ENCODE measurements at places on chromosomes 5 and 9.

GRCh38 chr9:32728181-32728580 is 55.2 kb upstream of the TMEM215 start:
- DNase-seq: no peak

- no peak for DNase-seq
Observed at GRCh38 chr5:102711525-102712385, 43.4 kb upstream of the PAM start.

GRCh38 chr9:6681957-6682501 is 36.5 kb upstream of the GLDC start:
- DNase-seq: no peak

- no peak for DNase-seq
Observed at GRCh38 chr5:57262541-57262940, 88.7 kb downstream of the GPBP1 start.

DNA sequence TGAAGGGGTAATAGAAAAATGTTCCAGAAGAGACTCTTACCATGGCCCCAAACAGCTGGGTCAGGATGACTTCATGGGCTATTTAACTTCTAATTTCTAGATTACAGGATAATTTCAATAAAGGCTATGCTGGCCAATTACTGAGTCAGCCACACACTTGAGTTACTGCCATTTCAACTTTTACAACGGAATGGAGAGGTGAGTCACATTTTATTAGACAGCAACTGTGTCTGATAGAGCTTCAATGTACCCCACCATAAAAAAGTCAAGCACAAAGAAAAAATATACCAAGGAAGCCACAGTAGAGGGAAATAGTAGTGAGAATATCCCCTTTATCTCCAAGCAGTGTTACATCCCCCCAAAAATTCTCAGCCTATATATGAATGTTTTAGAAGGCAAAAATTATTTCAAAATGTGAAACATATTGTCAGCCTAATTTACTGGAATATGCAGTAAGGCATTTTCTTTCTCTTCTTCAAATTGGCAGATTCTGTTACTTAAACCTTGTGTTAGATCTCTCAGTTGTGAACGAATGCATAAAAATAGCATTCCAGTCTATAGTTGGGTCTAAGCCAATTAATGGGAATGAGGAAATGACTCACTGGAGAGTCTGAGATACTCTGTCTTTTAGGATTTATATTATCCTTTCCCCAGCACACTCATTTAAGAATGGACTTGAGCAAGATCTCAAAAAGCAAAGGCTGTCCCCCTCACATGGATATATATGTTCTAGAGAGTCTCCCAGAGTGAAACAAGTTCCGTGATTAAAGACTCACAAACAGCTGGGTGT is 47.1 kb upstream of the RAI14 start:
- no peak for DNase-seq

DNA sequence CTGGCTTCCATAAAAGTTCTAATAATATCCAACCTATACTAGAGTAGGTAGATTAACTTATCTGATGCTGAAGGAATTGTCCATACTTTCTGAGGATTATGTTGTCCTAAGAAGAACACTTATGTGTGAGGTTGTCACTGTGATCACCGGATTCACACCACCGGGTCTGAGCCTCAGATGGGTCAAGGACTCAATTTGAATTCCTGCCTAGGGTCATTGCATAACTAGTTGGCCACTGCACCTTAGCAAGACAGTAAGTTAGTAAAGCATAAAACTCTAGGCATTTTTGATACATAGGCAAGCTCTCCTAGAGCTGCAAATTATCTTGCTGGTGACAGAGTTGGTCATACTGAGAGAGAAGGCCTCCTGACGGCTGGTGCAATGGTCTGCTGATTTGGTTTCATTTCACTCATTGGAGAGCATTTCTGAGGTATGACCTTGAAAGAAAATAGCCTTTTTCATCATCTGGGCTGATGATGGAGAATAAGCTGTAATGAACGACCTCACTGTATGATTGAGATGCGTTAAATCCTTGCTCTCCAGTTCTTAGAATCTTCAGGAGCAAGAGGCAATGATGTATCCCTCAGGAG is 72.0 kb upstream of the CKMT2 start:
- no peak for DNase-seq

- DNase-seq: peak; percentile 5
Observed at GRCh38 chr5:116881921-116882531, 307.4 kb upstream of the SEMA6A start.

- DNase-seq: peak; percentile 6
Observed at GRCh38 chr9:126327006-126327713, 531 bp downstream of the MVB12B start.

DNA sequence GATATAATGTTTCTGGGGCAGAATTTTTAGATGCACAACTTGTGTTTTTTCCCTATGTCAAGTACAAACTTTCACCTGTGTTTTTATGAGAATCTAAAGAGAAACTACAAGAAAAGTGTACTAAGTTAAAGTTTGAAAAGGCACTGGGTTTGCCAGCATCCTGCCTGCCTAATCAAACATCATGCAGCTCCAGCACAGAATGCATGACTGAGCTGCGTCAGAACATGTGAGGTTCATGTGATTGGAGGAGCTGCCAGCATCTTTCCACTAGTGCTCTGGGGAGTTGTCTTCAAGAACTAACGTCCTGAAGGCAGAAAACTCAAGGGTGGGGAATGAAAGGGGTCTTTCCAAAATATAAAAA is 46.1 kb upstream of the RIC1 start:
- DNase-seq: no peak

DNA sequence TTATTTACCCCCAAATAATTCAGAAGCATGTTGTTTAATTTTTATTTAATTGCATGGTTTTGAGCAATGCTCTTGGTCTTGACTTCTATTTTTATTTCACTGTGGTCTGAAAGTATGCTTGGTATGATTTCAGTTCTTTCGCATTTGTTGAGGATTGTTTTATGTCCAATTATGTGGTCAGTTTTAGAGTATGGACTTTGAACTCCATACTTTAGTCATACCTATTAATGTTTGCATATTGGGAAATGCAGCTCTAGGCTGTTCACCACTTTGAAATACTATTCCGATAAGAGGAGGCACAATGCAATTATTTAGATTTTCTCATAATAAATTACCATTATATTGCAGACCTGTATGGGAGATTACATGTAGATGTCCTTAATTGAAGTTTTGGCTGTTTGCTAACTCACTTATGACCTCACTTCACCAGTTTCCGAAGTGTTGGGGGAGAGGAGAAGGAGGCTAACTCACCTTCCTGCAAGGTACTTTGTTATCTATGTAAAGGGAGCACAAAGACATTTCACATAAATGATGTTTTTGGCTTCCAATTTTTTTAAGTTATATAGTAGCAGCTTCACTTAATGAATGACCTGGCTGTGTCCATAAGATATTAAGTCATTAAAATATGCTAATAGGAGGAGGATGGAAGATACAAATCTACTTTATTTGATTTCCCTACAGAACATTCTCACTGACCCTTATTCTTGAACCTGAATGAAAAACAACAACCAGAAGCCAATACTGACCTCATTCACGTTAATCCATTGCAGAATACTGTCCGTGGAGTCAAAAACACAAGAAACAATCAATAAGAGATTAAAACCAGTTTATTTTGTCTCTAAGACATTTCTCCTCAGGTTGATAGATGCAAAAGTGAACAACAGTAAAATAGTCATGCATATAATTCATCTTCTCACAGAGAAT is 970.3 kb upstream of the ARRDC3 start:
- no peak for DNase-seq

- no peak for DNase-seq
Observed at GRCh38 chr5:180806351-180807011, 3.9 kb upstream of the MGAT1 start.

DNA sequence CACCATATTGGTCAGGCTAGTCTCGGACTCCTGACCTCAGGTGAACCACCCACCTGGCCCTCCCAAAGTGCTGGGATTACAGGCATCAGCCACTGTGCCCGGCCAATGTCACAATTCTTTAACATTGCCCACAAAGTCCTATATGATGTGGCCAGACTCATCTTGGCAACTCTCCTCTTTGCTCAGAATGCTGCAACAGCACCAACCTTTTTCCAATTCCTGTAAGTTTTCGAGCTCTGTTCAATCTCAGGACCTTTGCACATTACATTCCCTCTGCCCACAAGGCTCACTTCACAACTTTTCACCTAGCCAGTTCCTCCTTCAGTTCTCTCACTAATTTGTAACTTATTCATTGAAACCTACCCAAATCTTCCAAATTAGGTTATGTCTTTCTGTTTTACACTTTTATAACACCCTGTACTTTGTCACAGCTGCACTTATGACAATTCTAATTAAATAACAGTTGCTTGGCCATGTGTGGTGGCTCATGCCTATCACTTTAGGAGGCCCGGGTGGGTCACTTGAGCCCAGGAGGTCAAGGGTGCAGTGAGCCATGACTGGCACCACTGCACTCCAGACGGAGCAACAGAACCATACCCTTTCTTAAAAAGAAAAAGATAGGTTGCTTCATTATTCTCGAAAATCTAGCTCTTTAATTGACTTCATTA is 30.9 kb upstream of the GLDC start:
- no peak for DNase-seq

DNA sequence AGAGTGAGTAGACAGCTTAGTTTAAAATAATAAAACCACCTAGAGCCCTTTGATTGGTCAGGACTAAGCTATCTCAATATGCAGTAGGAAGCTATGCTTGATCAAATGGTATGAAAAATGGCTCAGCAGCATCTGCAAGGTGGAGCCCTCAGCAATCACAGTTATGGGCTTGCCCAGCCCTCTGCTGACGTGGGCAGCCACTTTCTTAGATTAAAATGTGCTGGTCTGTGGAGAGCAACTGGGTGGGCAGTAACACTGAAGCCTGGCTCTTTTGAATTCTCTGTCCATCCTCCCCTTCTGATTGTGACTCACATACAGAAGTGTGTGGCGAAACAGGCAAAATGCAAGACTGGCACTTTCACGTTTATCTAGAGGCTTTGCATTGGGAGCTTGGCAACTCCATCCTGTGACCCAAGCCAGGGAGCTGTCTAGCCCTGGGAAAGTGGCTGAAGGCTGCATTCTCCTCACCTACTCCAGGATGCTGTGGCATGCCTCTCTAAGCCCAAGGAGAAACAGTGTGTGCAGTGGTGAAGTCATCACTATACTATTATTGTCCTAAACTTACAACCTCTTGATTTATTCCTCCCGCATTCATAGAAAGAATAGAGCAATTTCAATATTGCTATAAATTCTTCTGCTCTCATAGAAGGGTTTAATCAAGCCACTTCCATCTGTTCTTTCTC is 61.1 kb downstream of the MED10 start:
- no peak for DNase-seq

DNA sequence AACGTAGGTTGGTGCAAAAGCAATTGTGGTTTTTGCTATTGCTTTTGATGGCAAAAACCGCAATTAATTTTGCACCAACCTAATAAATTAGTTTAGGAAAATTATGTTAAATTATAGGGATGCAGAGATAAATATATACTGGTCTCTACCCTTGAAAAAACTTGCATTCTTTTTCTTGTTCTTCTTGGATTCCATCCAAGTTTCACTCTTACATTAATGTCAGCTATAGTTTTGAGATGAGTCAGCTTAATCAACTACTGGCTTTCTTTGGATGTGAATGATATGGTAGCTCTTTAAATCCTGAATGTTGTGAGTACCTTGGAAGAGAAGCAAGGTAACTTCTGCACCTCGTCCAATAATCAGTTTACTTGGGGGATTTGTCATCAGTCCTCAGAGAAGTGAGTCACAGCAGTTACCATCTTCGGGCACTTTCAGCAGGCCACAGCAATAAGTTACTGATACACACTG is 549.0 kb upstream of the ZNF608 start:
- no peak for DNase-seq

GRCh38 chr5:167305591-167306213 is 985.7 kb upstream of the WWC1 start:
- no peak for DNase-seq

DNA sequence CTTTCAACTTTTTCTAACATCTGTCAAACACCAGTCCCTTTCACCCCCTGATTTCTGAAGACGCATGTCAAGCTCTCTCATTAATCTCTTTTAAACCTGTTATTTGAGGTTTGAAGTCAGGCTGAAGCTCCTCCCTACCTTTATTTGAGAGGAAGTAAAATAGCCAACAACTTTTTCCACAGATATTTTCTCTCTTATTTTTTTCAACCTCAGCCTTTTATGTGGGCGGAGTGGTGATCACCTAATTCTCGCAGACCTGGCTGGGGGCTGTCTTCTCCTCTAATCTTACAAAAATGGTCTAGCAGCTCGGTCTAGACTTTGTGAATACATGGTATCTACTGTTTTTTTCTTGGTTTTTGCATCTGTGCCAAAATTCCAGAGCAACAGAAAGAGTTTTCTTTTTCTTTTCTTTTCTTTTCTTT is 395.7 kb upstream of the ACTBL2 start:
- DNase-seq: no peak

- DNase-seq: no peak
Observed at GRCh38 chr5:51347704-51348103, 35.5 kb upstream of the ISL1 start.

DNA sequence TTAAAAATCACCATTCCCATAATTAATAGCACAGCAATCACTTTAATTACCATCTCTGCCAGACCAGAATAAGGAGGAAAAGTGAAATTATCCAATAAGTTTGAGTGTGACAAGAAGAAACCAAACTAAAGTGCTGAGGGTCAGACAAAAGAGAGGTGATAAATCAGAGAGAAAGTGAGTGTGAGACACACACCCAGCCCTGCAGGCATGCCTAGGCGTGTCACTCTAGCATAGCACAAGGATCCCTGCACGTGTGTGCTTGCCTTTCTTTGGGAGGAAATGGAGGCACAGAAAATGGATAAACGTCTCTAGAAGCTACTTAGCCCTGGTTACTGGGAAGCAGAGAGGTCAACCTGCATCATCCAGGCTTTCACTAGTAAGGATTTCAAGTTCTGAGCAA is 56.2 kb downstream of the SEMA6A start:
- DNase-seq: no peak

GRCh38 chr5:6905423-6905822 is 192.2 kb downstream of the TENT4A start:
- DNase-seq: no peak

- no peak for DNase-seq
Observed at GRCh38 chr5:126139773-126140172, 283.4 kb upstream of the GRAMD2B start.

DNA sequence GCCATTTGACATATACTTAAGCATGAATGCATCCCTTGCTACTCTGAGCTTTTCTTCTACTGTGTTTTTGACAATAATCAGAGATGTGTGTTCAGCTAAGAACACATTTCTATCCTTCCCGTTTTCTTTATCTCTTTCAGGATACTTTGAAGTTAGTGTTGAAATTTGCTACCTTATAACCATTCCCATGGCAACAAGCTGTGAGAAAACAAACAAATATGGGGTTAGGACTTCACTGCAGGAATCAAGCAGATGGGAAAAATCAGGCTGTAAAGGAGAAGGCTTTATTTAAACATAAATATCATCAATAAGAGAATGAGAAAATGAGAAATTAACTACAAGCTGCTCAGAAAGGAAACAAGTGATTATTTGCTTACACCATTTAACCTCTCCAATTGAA is 35.2 kb downstream of the ZCCHC9 start:
- DNase-seq: no peak

GRCh38 chr5:59487068-59487686 is 406.3 kb downstream of the PDE4D start:
- DNase-seq: no peak

- DNase-seq: no peak
Observed at GRCh38 chr9:137126786-137127185, 12.2 kb upstream of the GRIN1 start.

Data from NCI-H1930 (cell line).